Right atrium auricular region (tissue), 2 donors: ENCODE measurements at places on chromosomes 6 and 20. TPM values are rescaled to one million over a fixed set of nuclear protein-coding genes. Genes with fewer than 3 reads are reported as not detected.

- H3K4me1 ChIP-seq, result peaks cover 22% of the 10 kb centered on the region
- no peaks in the 10 kb centered on the region for H3K36me3 ChIP-seq
- H3K27ac ChIP-seq, result no peak overlapping the region
- peaks cover 19% of the 10 kb centered on the region for H3K27me3 ChIP-seq
These were observed 103.2 kb upstream of the PRDM1 start for GRCh38 chr6:105982761-105983540.

Gene CD109
- total RNA-seq, result 30.1 TPM

- H3K36me3 ChIP-seq, result no peaks in the 10 kb centered on the region
- DNase-seq, result no peak
- H3K27me3 ChIP-seq, result no peaks in the 10 kb centered on the region
- no peak overlapping the region for H3K4me3 ChIP-seq
- H3K27ac ChIP-seq, result no peak overlapping the region
These were observed 214.4 kb upstream of the PRND start for GRCh38 chr20:4507288-4507719.

- H3K4me3 ChIP-seq, result no peak overlapping the region
- no peaks in the 10 kb centered on the region for H3K27me3 ChIP-seq
- no peak for DNase-seq
These were observed 154.1 kb upstream of the MMS22L start for GRCh38 chr6:97437087-97437486.

GRCh38 chr6:5670811-5671561, 335.7 kb downstream of the NRN1 start:
- no peak overlapping the region for H3K27ac ChIP-seq
- H3K27me3 ChIP-seq, result no peaks in the 10 kb centered on the region
- no peaks in the 10 kb centered on the region for H3K36me3 ChIP-seq
- no peak for DNase-seq
- no peak overlapping the region for H3K4me3 ChIP-seq

DNA sequence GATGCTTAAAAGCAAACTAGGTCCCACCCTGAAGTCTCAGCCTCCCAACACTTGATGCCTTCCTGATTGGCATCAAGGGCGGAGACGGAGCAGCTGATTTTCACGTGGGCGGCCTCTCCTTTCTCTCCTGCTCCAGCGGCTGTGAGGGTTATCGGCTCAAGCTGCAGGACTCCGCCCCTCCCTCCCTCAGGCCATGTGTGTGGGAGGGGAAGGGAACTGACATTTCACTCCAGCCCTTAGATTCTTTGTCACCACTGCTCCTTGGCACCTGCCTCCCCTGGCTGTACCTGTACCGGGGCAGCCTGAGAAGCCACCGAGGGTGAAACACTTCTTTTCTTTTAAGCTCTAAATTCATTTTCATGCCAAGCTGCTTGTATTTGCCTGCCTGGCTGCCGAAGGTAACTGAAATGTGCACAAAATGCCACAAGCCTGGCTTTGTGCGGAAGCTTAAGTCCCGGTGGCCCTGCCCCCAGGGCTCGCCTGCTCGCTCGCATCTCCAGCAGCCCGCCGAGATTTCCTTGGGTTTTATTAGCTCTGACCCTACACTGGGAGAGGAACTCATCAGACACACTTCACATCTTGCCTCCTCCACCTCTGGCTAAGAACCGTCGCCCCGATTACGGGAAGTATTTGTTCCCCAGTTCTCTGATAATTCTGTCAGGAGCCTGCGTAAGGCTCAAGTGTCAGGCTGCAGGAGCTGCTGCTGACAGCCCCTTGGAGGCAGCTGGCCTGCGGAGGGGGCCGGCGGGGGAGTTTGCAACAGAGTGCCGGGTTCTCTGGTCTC, 9.6 kb upstream of the CPNE5 start:
- H3K27ac ChIP-seq, result peak overlapping the region; percentile 91
- no peaks in the 10 kb centered on the region for H3K36me3 ChIP-seq
- peaks cover 77% of the 10 kb centered on the region for H3K4me1 ChIP-seq
- DNase-seq, result no peak
- peak overlapping the region; percentile 24 for H3K4me3 ChIP-seq

- H3K27me3 ChIP-seq, result no peaks in the 10 kb centered on the region
- H3K36me3 ChIP-seq, result peaks cover 7% of the 10 kb centered on the region
These were observed 65.1 kb downstream of the CNKSR3 start for GRCh38 chr6:154445417-154445816.

- H3K4me1 ChIP-seq, result no peaks in the 10 kb centered on the region
- H3K36me3 ChIP-seq, result no peaks in the 10 kb centered on the region
- H3K4me3 ChIP-seq, result no peak overlapping the region
- no peak for DNase-seq
These were observed 203.2 kb downstream of the SIM1 start for GRCh38 chr6:100261486-100261885.

Gene COL9A1
- total RNA-seq, result 18.7 TPM

DNA sequence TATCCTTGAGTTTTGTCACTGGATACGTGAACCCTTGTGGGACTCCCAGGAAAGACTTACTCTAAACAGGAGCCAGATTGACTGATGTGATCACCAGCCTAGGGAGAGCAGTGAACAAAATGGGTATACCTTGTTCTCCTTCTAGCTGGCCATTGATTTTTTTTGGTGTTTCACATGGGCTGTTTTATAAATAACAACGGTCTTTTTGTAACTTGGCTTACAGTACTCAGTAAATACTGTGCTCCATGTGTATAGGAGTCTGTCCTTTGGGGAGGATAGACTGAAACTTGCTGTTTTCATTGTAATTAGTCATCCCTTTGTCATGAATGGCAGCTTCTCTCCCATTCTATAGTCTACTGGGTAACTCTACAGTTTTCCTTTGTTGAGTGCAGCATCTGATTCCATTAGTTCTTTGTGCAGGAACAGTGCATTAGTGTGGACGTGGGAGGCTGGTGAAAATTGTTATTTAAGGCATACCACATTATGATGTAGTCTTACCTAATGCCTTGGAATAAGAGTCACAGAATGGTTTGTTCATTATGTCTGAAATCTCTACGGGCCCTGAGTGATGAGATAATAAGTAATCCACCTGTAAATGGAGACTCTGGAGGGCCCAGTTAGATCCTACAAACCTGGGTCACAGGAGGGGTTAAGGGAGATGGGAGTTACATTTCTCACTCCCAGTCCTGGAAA, 89.5 kb downstream of the TIAM2 start:
- H3K4me1 ChIP-seq, result no peaks in the 10 kb centered on the region
- H3K27ac ChIP-seq, result no peak overlapping the region
- H3K27me3 ChIP-seq, result no peaks in the 10 kb centered on the region
- no peaks in the 10 kb centered on the region for H3K36me3 ChIP-seq
- DNase-seq, result no peak
- H3K4me3 ChIP-seq, result no peak overlapping the region

GRCh38 chr20:38441916-38442315, 6.8 kb upstream of the SNHG17 start:
- H3K4me3 ChIP-seq, result no peak overlapping the region
- no peaks in the 10 kb centered on the region for H3K27me3 ChIP-seq
- no peaks in the 10 kb centered on the region for H3K36me3 ChIP-seq
- H3K4me1 ChIP-seq, result no peaks in the 10 kb centered on the region
- no peak overlapping the region for H3K27ac ChIP-seq

GRCh38 chr20:41222703-41223102, 85.4 kb downstream of the PLCG1 start:
- no peaks in the 10 kb centered on the region for H3K36me3 ChIP-seq
- peaks cover 12% of the 10 kb centered on the region for H3K4me1 ChIP-seq
- H3K4me3 ChIP-seq, result no peak overlapping the region
- peak overlapping the region; percentile 46 for H3K27ac ChIP-seq
- no peak for DNase-seq

Gene IRF4
- total RNA-seq, result 1.1 TPM

GRCh38 chr6:80331522-80331921, 225.1 kb downstream of the BCKDHB start:
- DNase-seq, result no peak
- no peak overlapping the region for H3K4me3 ChIP-seq
- peaks cover 13% of the 10 kb centered on the region for H3K4me1 ChIP-seq
- H3K27ac ChIP-seq, result no peak overlapping the region
- no peaks in the 10 kb centered on the region for H3K27me3 ChIP-seq

Gene SS18L1
- total RNA-seq, result 9.0 TPM

GRCh38 chr20:35145141-35145564, 2.0 kb downstream of the EDEM2 start:
- H3K27me3 ChIP-seq, result no peaks in the 10 kb centered on the region
- DNase-seq, result no peak
- no peaks in the 10 kb centered on the region for H3K36me3 ChIP-seq
- no peak overlapping the region for H3K27ac ChIP-seq
- H3K4me3 ChIP-seq, result no peak overlapping the region

Gene TDRD6
- 0.37 TPM for total RNA-seq

Gene MDFI
- total RNA-seq, result 12.3 TPM

Gene CST9L
- total RNA-seq, result not detected

GRCh38 chr6:107656401-107656800, 166.5 kb downstream of the SOBP start:
- no peaks in the 10 kb centered on the region for H3K36me3 ChIP-seq
- no peak overlapping the region for H3K27ac ChIP-seq
- no peak for DNase-seq
- H3K27me3 ChIP-seq, result no peaks in the 10 kb centered on the region
- no peak overlapping the region for H3K4me3 ChIP-seq

DNA sequence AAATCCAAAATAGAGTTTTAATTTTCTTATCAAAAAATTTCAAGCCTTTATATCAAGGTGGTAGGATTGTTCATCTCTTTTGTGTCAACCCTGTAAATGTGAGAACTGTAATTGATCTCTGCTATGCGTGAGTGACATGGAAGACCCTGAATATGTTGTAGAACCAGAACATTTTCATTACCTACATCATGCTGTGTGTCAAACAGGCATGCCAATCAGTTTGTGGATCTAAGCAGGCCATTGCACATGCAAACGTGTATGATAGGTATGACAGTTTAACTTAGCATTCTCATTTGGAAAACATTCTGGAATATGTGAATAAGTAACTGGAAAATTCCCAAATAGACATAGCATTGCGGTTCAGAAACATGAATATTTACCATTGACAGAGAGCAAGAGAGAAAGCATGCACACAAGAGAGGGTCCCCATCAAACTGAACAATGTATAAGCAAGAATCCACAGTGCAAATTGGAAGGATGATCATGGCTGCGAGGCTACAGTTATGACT, 641.6 kb upstream of the AGPAT4 start:
- no peak for DNase-seq
- no peaks in the 10 kb centered on the region for H3K27me3 ChIP-seq
- H3K27ac ChIP-seq, result no peak overlapping the region
- no peaks in the 10 kb centered on the region for H3K36me3 ChIP-seq

Gene RHAG
- 2.0 TPM for total RNA-seq

Gene HLA-DQB1
- 0.59 TPM for total RNA-seq

GRCh38 chr6:126546541-126547120, 206.7 kb downstream of the CENPW start:
- no peak for DNase-seq
- no peaks in the 10 kb centered on the region for H3K27me3 ChIP-seq

- peak overlapping the region; percentile 86 for H3K4me3 ChIP-seq
- H3K36me3 ChIP-seq, result peaks cover 4% of the 10 kb centered on the region
- H3K4me1 ChIP-seq, result no peaks in the 10 kb centered on the region
- DNase-seq, result no peak
- H3K27ac ChIP-seq, result peak overlapping the region; percentile 79
These were observed 485 bp upstream of the RTF2 start for GRCh38 chr20:56467968-56468315.

- no peaks in the 10 kb centered on the region for H3K27me3 ChIP-seq
- H3K4me3 ChIP-seq, result no peak overlapping the region
- H3K27ac ChIP-seq, result no peak overlapping the region
- H3K36me3 ChIP-seq, result peaks cover 53% of the 10 kb centered on the region
- no peak for DNase-seq
These were observed 8.8 kb downstream of the RPL10A start for GRCh38 chr6:35477028-35477427.

Gene MYBL2
- not detected for total RNA-seq

- H3K36me3 ChIP-seq, result no peaks in the 10 kb centered on the region
- no peak overlapping the region for H3K27ac ChIP-seq
- no peaks in the 10 kb centered on the region for H3K27me3 ChIP-seq
- no peaks in the 10 kb centered on the region for H3K4me1 ChIP-seq
- H3K4me3 ChIP-seq, result no peak overlapping the region
These were observed 122.9 kb downstream of the RNF144B start for GRCh38 chr6:18509871-18510643.

Gene NHLRC1
- 2.4 TPM for total RNA-seq

GRCh38 chr20:12372557-12372956, 454.9 kb downstream of the BTBD3 start:
- no peak overlapping the region for H3K27ac ChIP-seq
- no peaks in the 10 kb centered on the region for H3K27me3 ChIP-seq
- no peak overlapping the region for H3K4me3 ChIP-seq
- H3K4me1 ChIP-seq, result no peaks in the 10 kb centered on the region
- DNase-seq, result no peak

DNA sequence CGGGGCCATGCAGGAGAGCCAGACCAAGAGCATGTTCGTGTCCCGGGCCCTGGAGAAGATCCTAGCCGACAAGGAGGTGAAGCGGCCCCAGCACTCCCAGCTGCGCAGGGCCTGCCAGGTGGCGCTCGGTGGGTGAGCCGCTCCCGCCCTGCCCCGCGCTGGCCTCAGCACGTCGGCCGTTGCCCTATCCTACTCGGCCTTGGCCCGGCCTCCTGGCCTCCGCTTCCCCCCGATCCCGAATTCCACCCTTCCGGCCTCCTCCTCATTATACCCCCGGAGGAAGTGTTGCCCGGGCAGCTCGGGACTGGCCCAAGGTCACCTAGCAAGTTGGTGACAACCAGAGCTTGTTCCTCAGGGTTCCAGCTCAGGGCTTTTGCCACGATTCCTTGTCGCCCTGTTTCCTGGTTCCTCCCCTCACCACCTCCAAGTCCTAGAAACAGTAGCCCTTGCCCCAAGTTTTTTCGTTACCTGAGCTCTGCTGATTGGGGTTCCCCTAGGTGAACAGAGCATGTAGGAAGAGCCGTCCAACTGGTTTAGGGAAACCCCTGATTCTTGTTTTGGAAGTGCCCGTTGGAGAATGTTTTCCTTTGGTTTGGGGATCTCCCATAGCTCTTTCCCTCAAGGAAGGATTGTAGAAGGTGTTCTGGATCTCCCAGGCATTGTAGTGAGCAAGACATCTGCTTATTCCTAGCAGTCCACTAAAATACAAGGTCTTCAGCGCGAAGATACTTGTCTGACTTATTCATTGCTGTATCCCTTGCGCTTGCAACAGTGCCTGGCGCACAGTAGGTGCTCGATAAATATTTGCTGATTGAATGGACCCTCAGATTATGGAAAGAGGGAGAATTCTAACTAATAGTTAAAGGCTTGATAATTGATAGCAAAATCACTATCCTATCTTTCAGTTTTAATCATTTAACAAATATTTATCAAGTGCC, 641 bp downstream of the ARFGEF2 start:
- peaks cover 35% of the 10 kb centered on the region for H3K4me1 ChIP-seq
- peak overlapping the region; percentile 94 for H3K4me3 ChIP-seq
- no peaks in the 10 kb centered on the region for H3K36me3 ChIP-seq
- peak overlapping the region; percentile 96 for H3K27ac ChIP-seq
- H3K27me3 ChIP-seq, result no peaks in the 10 kb centered on the region

DNA sequence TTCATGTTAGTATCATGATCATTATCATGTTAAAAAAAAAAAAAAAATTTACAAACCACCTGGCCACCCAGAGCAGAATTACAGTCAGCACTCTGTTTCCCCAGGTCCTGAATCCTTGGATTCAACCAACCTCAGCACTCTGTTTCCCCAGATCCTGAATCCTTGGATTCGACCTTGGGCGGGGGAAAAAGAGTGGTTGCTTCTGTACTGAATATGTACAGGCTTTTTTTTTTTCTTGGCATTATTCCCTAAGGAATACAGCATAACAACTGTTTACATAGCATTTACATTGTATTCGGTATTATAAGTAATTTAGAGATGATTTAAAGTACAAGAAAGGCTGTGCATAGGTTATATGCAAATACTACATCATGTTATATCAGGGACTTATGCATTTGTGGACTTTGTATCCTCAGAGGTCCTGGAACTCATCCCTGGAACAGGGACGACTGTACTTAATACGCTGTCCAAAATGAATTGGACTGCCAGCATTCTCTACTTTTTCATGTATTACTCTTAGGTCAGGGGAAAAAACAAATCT, 31.2 kb downstream of the GCNT2 start:
- no peak overlapping the region for H3K4me3 ChIP-seq
- no peak for DNase-seq
- no peak overlapping the region for H3K27ac ChIP-seq
- no peaks in the 10 kb centered on the region for H3K27me3 ChIP-seq
- peaks cover 17% of the 10 kb centered on the region for H3K4me1 ChIP-seq
